Left cardiac atrium (tissue), 4 donors: ENCODE measurements at places on chromosomes 16 and 17. TPM values are rescaled to one million over a fixed set of nuclear protein-coding genes. Genes with fewer than 3 reads are reported as not detected.

Gene TRPV3
- total RNA-seq = 1.2 TPM

Gene MT1M
- total RNA-seq = 50.8 TPM

Gene ATF7IP2
- 28.9 TPM for total RNA-seq

Gene TBC1D3L
- total RNA-seq = 5.3 TPM

Gene KRT35
- not detected for total RNA-seq

DNA sequence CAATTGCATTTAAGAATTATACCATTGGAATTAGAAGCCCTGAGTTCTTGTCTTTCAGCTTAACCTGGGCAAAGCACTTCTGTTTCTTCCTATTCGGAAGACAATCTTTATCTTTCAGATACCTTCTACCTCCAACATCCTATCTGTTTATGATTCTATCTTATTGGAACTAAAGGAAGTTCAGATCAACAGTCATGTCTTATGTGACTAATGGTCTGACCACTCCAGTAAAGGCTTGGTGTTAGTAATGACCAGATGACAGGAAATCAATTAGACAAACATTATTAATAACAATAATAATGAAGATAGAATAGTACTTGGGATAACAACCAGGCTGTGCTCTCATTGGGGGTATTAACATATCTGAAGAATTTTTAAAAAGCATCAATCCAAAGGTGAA lies 11.3 kb downstream of the HS3ST3A1 start:
- DNase-seq = no peak

DNA sequence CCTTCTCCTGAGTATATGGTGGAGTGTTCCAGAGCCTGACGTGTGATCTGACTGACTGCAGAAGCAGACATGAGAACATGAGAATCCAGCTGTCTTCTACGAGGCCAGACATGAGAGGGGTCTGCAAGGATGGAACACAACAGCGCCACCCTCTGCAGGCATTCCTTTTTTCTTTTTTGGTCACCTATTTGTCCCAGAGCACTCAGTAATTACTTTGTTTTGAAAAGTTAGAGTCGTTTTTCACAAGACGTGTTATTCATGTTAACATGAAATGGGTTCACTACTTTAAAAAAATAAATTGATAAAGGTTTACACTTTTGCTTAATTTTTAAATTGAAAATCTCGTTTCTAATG lies 43.8 kb upstream of the ATP2A3 start:
- no peak for DNase-seq

- no peak for DNase-seq
Observed at GRCh38 chr16:61295311-61295710, 740.9 kb downstream of the CDH8 start.

GRCh38 chr17:65586899-65587298 lies 25.5 kb upstream of the AXIN2 start:
- DNase-seq = no peak

GRCh38 chr17:65070620-65071019 lies 14.1 kb upstream of the GNA13 start:
- DNase-seq = no peak

DNA sequence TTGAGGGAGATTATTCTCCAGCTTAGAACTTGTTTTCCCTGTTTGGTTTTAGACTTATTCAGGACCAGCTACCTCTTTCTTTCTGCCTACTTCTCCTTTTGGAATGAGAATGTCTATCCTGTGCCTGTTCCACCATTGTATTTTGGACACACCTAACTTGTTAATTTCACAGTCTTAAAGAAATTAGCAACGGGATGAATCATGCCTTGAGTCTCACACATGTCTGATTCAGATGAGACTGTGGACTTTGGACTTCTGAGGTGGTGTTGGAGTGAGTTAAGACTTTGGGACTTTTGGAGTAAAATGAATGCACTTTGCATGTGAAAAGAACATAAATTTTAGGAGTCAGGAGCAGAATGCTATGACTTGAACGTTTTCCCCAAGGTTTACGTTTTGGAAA lies 581.4 kb downstream of the CDH11 start:
- no peak for DNase-seq

GRCh38 chr17:47955497-47956461 lies 1.9 kb downstream of the PRR15L start:
- no peak for DNase-seq

- DNase-seq = peak; percentile 79
Observed at GRCh38 chr16:29816694-29817441, 916 bp downstream of the PAGR1 start.

DNA sequence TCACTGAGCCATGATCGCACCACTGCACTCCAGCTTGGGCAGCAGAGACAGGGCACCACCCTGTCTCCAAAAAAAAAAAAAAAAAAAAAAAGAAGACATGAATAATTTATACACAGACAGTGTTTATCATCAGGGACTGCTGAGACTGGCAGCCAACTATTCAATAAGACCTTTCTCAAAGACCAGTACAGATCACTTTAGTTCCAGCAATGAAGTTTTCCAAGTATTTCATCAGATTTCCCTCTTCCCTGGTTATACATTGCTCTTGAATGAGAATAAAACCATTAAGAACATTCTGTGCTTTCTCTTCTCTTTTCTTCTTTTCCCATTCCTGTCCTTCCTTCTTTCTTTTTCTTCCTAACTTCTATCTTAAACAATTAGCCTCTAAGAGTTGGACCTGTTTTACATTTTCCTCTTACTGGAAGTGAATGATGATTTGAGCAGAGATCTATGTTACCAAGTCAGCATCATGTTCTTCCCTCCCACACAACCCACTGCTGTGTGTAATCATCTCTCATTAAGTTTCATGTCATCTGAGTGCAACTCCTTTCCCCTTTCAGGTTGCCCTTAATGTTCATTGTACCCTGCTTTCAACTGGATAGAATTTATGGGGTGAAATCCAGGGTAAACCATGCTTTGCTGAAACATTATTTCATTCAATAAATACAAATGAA lies 35.9 kb upstream of the SMIM36 start:
- DNase-seq = no peak
